ENCODE measurements at places on chromosomes 5 and 9.

DNA sequence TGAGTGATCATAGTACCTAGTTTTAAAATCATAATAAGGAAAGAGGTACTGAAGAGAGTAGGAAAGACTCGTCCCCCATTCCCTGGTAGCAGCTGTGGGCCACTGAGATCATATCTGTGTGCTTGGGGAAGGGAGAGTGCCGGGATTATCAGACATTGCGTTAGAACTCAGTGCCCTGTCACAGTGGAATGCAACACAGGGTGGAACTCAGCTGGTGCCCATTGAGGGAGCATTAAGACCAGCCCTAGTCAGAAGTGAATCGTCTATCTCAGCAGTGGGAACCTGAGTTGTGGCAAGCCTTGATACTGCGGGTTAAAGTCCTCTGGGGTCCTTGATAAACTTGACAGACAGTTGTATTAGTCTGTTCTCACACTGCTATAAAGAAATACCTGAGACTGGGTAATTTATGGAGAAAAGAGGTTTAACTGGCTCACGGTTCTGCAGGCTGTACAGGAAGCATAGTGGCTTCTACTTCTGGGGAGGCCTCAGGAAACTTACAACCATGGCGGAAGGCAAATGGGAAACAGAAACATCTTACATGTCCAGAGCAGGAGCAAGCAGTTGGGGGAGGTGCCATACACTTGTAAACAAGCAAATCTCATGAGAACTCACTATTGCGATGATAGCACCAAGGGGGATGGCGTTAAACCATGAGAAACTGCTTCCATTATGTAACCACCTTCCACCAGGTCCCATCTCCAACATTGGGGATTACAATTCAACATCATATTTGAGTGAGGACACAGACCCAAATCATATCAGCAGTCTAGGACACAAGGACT, 33.1 kb downstream of the NDUFAF2 start:
- DNase-seq, result no peak

GRCh38 chr5:39678534-39678933, 253.8 kb upstream of the DAB2 start:
- DNase-seq, result no peak

DNA sequence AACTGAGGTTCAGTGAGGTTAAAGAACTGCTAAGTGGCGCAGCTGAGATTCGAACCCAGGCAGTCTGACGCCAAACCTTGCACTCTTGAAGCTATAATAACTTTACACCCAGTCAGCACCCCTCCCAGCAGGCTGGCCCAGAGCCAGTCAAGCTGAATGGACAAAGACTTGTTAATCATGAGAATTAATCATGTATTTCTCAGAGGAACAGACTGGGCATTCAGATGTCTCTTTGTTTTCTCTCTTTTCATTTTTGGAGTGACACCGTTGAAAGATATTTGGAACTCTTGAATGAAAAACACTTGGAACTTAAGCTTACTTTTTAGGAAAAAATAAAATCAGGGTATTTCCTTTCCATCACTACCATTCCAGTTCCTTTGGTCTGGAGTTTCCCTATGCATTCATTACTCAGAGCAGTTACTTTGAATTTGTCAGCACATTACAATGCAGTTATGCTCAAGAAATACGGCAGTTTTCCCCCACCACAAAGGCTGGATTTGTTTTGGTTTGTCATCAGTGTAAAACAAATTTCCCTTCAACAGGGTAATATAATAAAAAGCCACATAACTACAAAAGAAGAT, 22.6 kb upstream of the MAMDC2 start:
- peak; percentile 60 for DNase-seq

GRCh38 chr5:146291421-146292074, 47.1 kb upstream of the POU4F3 start:
- DNase-seq, result peak; percentile 51

DNA sequence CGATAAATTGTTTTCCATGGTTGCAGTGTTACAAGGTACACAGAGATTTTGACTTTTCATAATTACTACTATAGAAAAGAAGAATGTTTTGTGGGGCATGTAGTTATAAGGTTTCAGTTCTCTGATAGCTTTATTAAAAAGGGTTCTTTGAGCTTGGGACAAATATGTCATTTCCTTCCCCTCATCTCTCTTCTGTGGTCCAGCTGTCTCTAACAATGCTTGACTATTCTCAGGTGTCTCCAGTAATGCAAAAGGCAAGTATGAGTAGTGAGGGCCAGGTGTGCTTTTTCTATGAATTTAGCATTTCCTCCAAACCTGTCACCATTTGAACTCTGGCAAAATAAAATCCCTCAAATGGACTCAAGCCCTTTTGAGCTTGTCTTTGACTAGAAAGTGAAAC, 84.3 kb downstream of the SLF1 start:
- DNase-seq, result no peak

- no peak for DNase-seq
These were observed 89.6 kb downstream of the RIC1 start for GRCh38 chr9:5718296-5719032.

- DNase-seq, result no peak
These were observed 10.4 kb downstream of the STOM start for GRCh38 chr9:121359351-121360294.

DNA sequence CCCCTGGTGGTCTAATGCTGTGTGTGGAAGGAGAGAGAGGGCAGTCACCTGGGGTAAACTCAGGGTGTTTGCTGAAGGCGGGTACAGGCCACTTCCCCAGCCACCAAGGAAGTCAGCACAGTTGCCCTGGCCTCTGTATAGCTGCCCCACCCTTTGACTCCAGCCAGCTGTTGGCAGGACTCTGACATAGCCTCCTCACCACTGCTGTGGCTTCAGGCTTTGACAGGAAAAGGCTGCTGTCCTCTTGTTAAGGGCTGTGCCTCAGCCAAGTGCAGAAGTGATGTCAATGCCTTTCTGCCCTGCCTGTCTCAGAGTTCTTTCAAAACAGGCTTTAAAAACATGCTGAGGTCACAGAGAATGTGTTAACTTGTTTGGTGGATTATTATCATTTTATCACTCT, 487.2 kb upstream of the KLF4 start:
- no peak for DNase-seq

DNA sequence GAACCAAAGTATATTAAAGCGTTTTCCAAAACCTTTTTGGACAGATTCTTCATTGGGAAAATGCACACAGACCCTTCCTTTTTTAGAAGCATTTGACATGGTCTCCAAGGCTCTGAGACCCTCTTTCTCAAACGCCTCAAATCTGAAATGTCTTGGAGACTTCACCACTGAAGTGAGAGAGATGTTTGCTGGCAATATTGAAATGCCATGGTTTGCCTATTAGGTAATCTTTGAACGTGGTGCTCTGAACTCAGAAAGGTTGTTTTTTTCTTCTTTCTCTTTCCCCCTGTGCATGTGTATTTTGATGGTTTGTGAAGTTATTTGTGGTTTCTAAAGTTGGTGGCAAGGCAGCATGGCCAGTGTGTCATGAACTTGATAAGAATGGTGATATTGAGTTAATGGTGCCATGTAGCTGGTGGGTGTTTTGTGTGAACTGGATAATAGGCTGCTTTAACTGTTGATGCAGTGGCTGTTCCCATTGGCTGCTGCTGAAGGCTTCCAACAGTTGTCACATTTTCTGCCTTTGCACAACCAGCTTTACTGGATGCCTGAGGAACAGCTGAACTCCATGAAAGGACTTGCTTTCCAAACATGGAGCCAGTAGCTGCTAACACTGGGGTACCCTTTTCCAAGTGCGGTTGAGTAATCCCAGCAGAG, 1.7 kb downstream of the PALM2AKAP2 start:
- DNase-seq, result no peak

DNA sequence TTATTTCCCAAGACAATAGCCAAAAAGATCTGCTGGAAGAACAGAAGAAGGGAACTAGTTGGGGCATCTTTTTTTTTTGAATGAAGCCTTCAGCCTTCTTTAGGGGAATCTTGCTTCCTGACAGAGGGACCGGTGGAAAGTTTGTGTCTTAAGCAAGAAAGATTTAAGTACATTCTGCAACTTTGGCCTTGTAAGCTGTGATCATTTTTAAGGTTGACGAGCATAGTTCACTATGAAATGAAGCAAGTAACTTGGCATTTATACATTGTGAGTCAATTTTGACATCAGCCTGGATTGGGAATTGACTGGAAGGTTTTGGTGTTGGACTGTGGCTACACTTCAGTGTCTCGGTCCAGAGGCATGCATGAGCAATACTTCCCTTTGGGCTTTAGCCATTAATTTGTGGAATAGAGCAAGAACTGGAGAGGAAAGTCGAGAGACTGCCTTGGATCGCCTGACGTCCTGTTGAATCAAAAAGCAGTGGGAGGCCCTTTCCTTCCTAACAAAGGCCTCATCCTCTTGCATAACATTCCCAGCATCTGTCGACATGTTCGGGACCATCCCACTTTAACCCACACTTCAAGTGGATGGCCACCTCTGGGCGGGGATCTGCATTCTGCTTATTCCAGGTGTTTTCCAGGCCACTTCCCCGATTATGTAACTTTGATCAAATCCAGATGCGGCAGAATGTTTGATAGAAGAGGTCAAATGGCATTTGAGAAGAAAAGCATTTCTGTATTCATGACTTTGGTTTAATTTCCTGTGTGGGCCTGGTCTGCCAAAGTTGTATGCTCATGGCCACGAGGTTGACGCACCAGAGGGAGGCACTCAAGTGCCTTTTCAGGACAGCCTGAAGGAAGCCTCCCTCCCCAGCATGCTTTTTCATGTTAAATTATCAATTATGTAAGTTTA, 12.5 kb downstream of the ABL1 start:
- no peak for DNase-seq

DNA sequence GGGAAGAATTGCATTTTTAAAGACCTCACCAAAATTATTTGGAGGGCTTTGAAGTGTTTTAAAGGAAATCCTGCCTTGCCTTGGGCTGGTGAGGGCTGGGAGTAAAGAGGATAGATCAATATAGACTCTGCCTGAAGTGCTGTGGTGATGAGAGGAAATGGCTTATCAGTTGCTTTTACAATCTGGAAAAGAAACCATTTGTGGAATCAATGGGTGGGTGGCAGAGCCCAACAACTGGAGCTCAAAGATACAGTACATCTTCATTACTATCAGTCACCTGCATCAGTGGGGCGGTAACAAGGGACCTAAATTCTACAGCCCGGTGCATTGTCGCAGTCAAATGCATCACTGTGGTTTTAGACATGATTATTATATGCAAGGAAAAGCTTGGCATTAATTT, 41.5 kb upstream of the HMHB1 start:
- DNase-seq, result no peak

GRCh38 chr5:133227082-133227481, 175.3 kb downstream of the HSPA4 start:
- no peak for DNase-seq

DNA sequence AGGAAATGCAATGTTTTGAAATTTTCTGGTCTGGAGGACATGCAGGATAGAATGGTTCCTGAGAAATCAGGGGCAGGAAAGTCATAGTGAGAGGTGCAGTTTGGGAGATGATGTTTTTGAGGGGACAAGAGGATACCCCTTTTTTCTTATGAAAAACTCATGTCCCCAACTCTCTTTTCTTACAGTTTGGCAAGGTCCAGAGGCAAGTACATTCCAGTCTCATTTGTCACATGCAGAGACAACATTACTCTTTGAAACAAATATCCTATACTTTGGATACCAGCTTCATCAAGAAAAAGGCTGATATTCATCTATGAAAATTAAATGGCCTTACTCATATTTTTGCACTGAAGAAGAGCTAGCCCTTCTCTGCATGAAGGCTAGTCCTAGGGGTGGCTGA, 48.2 kb downstream of the EQTN start:
- DNase-seq, result no peak

- no peak for DNase-seq
These were observed 92.2 kb upstream of the SARDH start for GRCh38 chr9:133830310-133830709.

GRCh38 chr5:138469540-138470321, 4.5 kb downstream of the EGR1 start:
- DNase-seq, result peak; percentile 59

DNA sequence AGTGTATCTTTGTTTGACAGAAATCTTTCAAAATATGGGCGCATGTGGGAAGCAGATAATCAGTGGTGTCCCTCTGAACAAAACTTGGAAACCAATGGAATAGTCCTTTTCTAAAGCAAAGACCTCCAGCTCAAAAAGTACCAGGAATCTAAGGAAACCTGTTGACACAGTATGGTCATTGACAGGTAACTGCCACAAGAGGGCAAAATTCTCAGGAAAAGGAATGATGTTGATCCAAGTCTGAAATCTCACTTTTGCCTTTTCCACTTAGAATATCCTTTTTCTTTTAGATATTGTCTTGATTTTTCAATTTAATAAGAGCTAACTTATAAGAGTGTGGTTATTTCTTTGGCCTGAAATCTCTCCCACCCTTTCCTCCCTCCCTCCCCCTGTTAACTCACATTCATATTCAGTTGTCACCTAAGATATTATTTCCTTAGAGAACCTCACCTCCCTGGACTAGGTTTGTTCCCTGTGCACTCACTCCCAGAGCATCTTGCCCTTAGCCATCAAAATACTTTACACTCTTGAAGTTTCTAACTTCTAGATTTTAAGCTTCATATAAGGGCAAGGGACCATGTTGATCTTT, 59.0 kb upstream of the BARX1 start:
- DNase-seq, result no peak

DNA sequence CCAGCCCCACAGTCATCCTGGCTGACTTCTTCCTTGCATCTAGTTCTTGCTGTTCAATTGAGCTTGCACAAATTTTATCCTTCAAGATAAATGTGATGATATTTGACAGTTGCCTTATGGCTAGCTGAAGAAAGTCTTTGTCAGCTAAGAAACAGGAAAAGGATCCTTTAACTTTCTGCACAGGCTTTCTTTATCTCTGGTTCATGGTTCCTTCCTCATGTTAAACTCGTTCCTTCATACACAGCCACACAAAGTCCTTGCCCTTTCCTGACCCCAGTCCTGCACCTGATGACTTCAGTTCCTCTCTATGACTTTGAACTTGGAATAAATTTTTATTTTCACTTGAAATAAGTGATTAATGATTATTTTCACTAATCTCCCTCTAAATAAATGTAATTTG, 132.5 kb upstream of the PRSS3 start:
- no peak for DNase-seq

- DNase-seq, result no peak
These were observed 226.9 kb downstream of the TMEM38B start for GRCh38 chr9:105921057-105921726.

DNA sequence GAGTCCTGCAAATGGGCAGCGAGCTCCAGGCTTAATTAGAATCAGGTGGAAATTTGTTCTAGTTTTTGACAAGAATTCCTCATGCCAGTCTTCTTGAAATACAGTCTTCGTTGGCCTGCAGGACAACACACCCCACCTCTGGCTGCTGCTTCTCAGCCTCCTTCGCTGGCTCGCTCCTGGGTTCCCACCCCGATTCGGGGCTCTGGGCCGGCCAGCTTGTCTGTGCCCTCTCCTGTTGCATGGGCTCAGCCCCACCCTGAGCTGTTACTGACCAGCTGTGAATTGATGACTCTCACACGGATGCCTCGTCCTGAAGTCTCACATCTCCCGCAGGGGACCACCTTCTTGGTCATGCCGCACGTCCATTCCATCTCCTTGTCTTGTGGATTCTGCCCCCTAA, 21.0 kb downstream of the PSD2 start:
- no peak for DNase-seq
